GM23338 (cell line): ENCODE measurements at places on chromosomes 6 and 20.

DNA sequence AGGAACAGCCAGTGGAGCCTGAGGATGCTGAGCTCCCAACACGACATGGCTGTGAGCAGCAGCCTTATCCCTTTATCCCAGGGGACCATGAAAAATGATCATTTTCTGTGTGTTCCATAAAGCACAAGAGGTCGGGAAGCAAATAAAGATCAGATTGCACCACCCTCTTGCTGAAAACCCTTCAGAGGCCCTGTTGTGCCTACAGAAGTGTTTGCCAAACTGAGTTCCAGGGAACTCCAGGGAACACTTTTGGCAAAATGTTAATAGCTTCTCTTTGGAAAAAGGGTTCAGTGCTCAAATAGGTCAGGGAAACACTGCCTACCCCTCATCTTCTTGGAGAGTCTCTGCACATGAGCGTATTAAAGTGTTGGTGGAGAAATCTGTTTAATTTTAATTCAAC is 24.4 kb downstream of the ARMC2 start:
- peaks cover 11% of the 10 kb centered on the region; the same call in 1 of the 2 replicates for H3K4me1 ChIP-seq
- no peak overlapping the region for H3K27ac ChIP-seq
- H3K27me3 ChIP-seq = no peaks in the 10 kb centered on the region
- no peaks in the 10 kb centered on the region for H3K36me3 ChIP-seq
- DNase-seq = no peak

- H3K4me1 ChIP-seq = peaks cover 29% of the 10 kb centered on the region
- H3K27me3 ChIP-seq = peaks cover 100% of the 10 kb centered on the region
- no peak overlapping the region for H3K27ac ChIP-seq
- no peaks in the 10 kb centered on the region for H3K36me3 ChIP-seq
- DNase-seq = no peak
- no peak overlapping the region for H3K4me3 ChIP-seq
Measured at GRCh38 chr6:84771756-84772356, 7.5 kb upstream of the TBX18 start.

GRCh38 chr6:20028143-20028542 is 184.1 kb downstream of the MBOAT1 start:
- H3K36me3 ChIP-seq = no peaks in the 10 kb centered on the region
- H3K27me3 ChIP-seq = no peaks in the 10 kb centered on the region
- no peaks in the 10 kb centered on the region for H3K4me1 ChIP-seq
- no peak overlapping the region for H3K4me3 ChIP-seq

GRCh38 chr20:61912665-61913422 is 152.8 kb downstream of the TAF4 start:
- no peaks in the 10 kb centered on the region for H3K36me3 ChIP-seq
- H3K4me1 ChIP-seq = no peaks in the 10 kb centered on the region
- no peak overlapping the region for H3K27ac ChIP-seq
- H3K4me3 ChIP-seq = no peak overlapping the region
- DNase-seq = no peak
- H3K27me3 ChIP-seq = no peaks in the 10 kb centered on the region

DNA sequence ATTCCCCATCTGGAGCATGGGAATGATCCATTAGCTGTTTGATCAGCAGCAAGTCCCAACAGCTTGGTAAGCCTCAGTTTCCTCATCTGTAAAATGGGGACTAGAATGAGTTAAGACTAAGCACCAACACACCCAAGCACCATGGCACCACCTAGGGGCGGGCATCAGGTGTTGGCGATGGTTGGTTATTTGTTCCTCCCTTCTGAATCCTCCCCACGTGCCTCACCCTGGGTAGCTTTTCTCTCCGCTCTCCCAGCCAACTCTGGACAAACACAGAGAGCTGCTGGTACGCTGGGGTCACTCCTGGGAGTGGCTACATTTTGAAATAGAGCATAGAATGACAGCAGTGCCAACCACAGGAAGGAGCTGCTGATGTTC is 13.3 kb upstream of the ITPR3 start:
- DNase-seq = peak; percentile 47
- no peak overlapping the region for H3K27ac ChIP-seq
- H3K4me1 ChIP-seq = peaks cover 29% of the 10 kb centered on the region
- H3K27me3 ChIP-seq = no peaks in the 10 kb centered on the region
- no peak overlapping the region for H3K4me3 ChIP-seq
- H3K36me3 ChIP-seq = no peaks in the 10 kb centered on the region

DNA sequence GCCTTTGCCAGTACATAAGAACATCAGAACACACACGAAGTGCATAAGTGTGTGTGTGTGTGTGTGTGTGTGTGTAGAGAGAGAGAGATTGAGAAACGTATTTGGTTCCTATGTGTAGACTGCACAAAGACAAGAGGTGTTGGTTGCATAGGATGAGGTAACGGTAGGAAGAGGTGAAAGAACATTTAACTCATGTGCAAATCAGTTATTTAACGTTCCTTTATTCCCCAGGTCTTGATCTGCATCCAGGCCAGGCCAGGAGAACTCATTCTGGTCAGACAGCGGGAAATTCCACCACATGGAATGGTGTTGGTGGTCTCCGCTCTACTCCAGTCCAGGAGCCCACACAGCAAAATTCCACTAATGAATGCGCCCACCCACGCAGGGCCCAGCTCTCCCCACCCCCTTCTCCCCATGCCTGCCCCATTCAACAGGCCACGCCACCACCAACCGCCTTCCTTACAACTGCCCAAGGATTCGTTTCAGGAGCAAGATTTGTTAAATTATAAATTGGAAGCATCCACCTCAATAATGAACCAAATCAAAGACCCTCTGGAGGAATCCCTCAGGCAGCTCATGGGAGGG is 86.8 kb downstream of the CLIC5 start:
- peaks cover 39% of the 10 kb centered on the region for H3K4me1 ChIP-seq
- no peak overlapping the region for H3K4me3 ChIP-seq
- H3K27me3 ChIP-seq = no peaks in the 10 kb centered on the region
- no peak overlapping the region for H3K27ac ChIP-seq
- no peaks in the 10 kb centered on the region for H3K36me3 ChIP-seq

DNA sequence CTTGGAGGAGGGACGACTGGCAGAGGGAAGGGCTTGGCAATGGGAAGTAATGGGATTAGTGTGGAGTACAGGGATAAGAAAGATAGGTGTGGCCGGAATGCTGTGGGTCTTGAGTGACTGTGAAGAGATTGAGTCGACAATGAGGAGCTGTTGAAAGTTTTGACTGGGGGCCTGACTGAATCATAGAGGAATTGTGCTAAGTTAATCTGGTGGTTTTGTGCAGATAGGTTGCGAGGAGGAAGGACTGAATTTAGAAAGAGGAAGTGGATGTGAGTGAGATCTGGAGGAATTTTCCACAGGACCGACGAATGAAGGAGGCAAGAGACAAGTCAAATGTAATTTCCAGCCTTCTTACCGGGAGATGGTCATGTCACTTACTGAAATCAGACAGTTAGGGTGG is 143.9 kb upstream of the RALGAPA2 start:
- H3K4me1 ChIP-seq = no peaks in the 10 kb centered on the region
- H3K27me3 ChIP-seq = no peaks in the 10 kb centered on the region
- no peak for DNase-seq
- H3K27ac ChIP-seq = no peak overlapping the region
- H3K4me3 ChIP-seq = no peak overlapping the region

GRCh38 chr6:34389034-34389433 is 3.4 kb downstream of the NUDT3 start:
- H3K27me3 ChIP-seq = no peaks in the 10 kb centered on the region
- H3K4me1 ChIP-seq = peaks cover 28% of the 10 kb centered on the region
- no peak overlapping the region for H3K4me3 ChIP-seq
- H3K36me3 ChIP-seq = no peaks in the 10 kb centered on the region

GRCh38 chr20:63328718-63329275 is 32.4 kb downstream of the CHRNA4 start:
- no peak overlapping the region for H3K4me3 ChIP-seq
- H3K4me1 ChIP-seq = no peaks in the 10 kb centered on the region; the same call in 1 of the 2 replicates
- no peak for DNase-seq
- no peaks in the 10 kb centered on the region for H3K36me3 ChIP-seq
- H3K27me3 ChIP-seq = no peaks in the 10 kb centered on the region

DNA sequence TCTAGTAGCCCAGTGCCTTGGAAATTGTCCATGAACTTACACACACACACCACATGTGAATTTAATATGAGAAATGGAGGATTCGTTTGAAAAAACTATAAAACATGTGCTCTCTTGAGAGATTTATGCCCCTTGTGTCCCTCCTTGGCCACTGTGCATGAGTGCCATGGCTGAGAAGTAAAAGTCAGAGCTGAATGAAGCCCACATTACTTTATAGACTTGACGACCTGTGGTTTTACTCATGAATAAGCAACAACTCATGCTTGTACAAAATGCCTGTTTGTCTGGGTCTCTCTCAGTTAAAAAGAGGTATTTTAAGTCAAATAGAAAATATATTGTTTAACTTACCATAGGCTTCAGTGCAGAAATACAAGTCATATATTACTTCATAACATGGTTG is 102.7 kb downstream of the KCNQ5 start:
- no peaks in the 10 kb centered on the region for H3K36me3 ChIP-seq
- no peak overlapping the region for H3K27ac ChIP-seq
- H3K4me3 ChIP-seq = no peak overlapping the region
- no peaks in the 10 kb centered on the region for H3K27me3 ChIP-seq

GRCh38 chr6:37913210-37913609 is 93.7 kb downstream of the ZFAND3 start:
- H3K27ac ChIP-seq = no peak overlapping the region
- H3K4me3 ChIP-seq = no peak overlapping the region
- no peaks in the 10 kb centered on the region for H3K27me3 ChIP-seq
- no peaks in the 10 kb centered on the region for H3K4me1 ChIP-seq
- no peak for DNase-seq

DNA sequence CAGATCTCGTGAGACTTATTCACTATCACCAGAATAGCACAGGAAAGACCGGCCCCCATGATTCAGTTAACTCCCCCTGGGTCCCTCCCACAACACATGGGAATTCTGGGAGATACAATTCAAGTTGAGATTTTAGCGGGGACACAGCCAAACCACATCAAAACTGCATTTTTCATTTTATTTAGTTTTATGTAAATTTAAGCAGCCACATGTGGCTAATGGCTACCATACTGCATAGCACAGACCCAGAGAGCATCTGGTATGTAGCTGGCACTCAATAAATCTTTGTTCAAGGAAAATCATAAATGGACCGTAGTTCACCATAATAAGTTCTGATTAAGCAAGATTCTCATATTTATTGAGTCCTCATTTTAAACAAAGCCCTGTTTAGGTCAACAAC is 15.3 kb downstream of the GFOD1 start:
- H3K36me3 ChIP-seq = no peaks in the 10 kb centered on the region
- H3K27me3 ChIP-seq = no peaks in the 10 kb centered on the region
- DNase-seq = no peak
- no peak overlapping the region for H3K4me3 ChIP-seq

DNA sequence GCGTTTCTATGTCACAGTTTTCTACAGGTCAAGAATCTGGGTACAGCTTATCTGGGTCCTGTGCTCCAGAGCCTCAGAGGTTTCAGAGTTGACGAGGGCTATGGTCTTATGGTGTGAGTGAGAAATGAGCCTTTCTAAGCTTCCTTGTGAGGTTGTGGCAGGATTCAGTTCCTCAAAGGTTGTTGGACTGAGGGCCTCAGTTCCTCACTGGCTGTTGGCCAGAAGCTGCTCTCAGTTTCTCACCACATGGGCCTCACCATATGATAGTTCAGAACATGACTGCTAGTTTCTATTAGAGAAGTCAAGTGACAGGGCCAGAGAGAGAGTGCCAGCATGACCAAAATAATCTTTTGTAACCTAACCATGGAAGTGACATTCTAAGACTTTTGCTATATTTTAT is 96.1 kb downstream of the NUS1 start:
- no peak overlapping the region for H3K27ac ChIP-seq
- H3K27me3 ChIP-seq = no peaks in the 10 kb centered on the region
- no peak for DNase-seq
- no peak overlapping the region for H3K4me3 ChIP-seq
- H3K4me1 ChIP-seq = no peaks in the 10 kb centered on the region

DNA sequence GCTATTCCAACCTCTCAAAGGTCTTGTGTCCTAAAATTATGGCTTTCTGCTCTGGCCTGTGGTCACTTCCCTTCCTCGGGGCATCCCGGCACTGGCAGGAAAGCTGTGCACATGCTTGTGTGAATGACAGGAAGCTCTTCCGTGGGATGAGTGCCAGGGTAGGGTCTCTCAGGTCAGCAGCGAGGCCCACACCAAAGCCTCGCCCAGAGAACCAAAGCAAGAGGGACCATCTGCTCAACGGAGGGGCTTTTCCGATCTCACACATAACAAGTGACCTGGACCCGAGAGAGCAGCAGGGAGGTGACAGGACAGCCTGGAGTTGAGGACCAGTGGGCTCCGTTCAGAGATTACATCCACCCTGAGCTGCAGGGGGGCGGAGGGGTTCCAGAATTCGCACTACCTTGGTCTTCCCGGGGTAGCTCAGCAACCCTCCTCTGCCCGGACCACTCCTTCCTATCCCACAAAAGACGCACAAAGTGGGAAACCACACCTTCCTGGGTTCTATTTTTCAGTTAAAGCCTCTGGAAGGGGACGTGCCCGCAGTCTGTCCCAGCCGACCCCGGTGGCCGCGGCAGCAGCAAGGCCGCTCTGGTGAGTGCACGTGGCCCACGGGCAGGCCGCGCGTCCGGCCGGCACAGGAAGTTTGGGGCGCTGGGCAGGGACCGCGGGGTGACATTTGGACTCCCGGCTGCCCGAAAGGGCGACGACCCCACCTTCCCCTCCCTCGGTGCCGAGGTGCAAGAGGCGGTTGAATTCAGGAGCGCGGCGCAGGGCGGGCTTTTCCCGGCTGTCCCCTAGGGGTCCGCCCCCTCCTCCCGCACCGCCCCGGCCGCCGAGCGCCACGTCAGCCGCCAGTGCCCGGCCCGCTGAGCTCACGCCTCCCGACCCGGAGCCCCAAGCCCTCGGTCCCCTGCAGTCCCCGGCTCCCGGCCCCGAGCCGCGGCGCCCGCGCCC is 988 bp downstream of the TXNDC5 start:
- H3K4me1 ChIP-seq = peaks cover 14% of the 10 kb centered on the region; the same call in 1 of the 2 replicates
- H3K27me3 ChIP-seq = peaks cover 9% of the 10 kb centered on the region; the same call in 1 of the 2 replicates
- no peaks in the 10 kb centered on the region for H3K36me3 ChIP-seq
- H3K4me3 ChIP-seq = peak overlapping the region; percentile 83

GRCh38 chr6:136918706-136919105 is 3.4 kb upstream of the SLC35D3 start:
- H3K36me3 ChIP-seq = no peaks in the 10 kb centered on the region
- peak; percentile 8 for DNase-seq
- peaks cover 20% of the 10 kb centered on the region for H3K4me1 ChIP-seq
- H3K27me3 ChIP-seq = peaks cover 53% of the 10 kb centered on the region

- H3K27ac ChIP-seq = no peak overlapping the region
- H3K36me3 ChIP-seq = no peaks in the 10 kb centered on the region
- DNase-seq = no peak
- no peak overlapping the region for H3K4me3 ChIP-seq
Measured at GRCh38 chr20:64236137-64237088, 19.1 kb upstream of the PCMTD2 start.

DNA sequence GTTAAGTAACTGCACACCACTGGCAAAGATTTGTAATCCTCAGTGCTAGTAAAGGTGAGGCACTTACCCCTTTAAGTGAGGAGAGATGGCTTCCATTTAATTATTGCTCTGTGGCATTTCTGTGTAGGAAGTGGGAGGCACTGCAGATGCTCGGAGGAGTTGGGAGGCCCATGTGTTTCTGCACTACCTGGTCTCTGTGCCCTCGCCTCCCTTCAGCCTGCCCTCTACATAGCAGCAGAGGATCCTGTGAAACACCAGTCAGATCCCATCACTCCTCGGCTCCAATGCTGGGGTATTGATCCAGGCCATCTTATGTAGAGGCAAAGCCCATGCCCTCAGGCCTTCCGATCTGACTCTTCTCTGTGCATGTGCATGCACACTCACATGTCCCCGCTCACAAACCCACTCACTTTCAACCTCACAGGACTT is 67.0 kb downstream of the SLX4IP start:
- H3K27ac ChIP-seq = 0 out of 2 replicates have a peak overlapping the region, but pooled peaks have one; percentile 34
- DNase-seq = no peak
- H3K4me1 ChIP-seq = peaks cover 23% of the 10 kb centered on the region
- no peak overlapping the region for H3K4me3 ChIP-seq
- no peaks in the 10 kb centered on the region for H3K27me3 ChIP-seq

- peaks cover 5% of the 10 kb centered on the region; the same call in 1 of the 2 replicates for H3K36me3 ChIP-seq
- DNase-seq = no peak
- peaks cover 31% of the 10 kb centered on the region for H3K4me1 ChIP-seq
- no peak overlapping the region for H3K27ac ChIP-seq
Measured at GRCh38 chr6:21180155-21180554, 413.4 kb upstream of the SOX4 start.
